ENCODE measurements at places on chromosomes 2 and 18. TPM values are rescaled to one million over a fixed set of nuclear protein-coding genes. Genes with fewer than 3 reads are reported as not detected.

DNA sequence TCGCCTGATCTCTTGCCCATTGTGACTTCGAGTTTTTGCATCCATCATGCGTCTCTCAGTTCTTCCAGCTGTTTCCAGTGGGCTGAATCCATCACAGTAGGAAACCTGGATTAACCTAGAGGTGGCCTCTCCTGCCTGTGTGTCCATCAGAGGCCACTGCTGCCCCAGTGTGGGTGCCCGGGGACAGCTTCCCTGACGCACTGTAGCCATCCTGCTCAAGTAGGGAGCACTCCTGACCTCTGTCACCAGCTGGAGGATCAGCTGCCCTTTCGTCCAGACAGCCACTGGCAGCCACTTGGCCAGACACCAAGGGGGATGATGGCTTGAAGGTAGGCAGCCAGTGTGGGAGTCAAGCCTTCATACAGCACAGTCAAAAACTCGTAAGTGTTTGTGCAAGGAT lies 36.9 kb upstream of the LBH start:
- DNase-seq = no peak
- H3K27me3 ChIP-seq = no peaks in the 10 kb centered on the region
- no peaks in the 10 kb centered on the region for H3K36me3 ChIP-seq
- no peak overlapping the region for H3K4me3 ChIP-seq
- H3K4me1 ChIP-seq = peaks cover 40% of the 10 kb centered on the region

- H3K36me3 ChIP-seq = no peaks in the 10 kb centered on the region
- DNase-seq = no peak
- H3K27me3 ChIP-seq = no peaks in the 10 kb centered on the region
- H3K4me3 ChIP-seq = no peak overlapping the region
- no peaks in the 10 kb centered on the region for H3K4me1 ChIP-seq
- H3K27ac ChIP-seq = no peak overlapping the region
Measured at GRCh38 chr2:24836206-24836605, 43.0 kb downstream of the CENPO start.

DNA sequence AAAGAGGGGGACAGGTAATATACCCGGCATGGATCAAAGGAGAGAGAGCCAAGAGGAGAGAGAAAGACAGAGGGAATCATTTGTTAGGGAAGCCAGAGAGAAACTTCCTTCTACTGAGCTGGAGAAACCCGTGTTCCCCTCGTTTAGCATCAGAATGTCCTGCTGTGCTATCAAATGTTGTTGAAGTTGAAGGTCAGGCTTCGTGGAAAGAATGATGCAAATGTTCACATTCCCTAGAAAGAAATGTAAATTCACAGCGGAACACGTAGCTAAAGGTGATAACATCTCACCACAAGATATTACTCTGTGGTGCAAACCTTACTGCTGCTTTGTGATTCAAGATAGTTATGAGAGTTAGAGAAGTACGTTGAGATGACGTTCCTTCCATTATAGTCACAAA lies 258.1 kb downstream of the LNPK start:
- H3K4me1 ChIP-seq = no peaks in the 10 kb centered on the region
- H3K4me3 ChIP-seq = no peak overlapping the region
- H3K36me3 ChIP-seq = no peaks in the 10 kb centered on the region
- H3K27me3 ChIP-seq = no peaks in the 10 kb centered on the region
- H3K27ac ChIP-seq = no peak overlapping the region

Gene IHH
- total RNA-seq = not detected

GRCh38 chr2:40639320-40639719 lies 187.4 kb upstream of the SLC8A1 start:
- H3K4me1 ChIP-seq = no peaks in the 10 kb centered on the region
- H3K36me3 ChIP-seq = no peaks in the 10 kb centered on the region
- H3K27ac ChIP-seq = no peak overlapping the region
- DNase-seq = no peak
- no peaks in the 10 kb centered on the region for H3K27me3 ChIP-seq
- H3K4me3 ChIP-seq = no peak overlapping the region

DNA sequence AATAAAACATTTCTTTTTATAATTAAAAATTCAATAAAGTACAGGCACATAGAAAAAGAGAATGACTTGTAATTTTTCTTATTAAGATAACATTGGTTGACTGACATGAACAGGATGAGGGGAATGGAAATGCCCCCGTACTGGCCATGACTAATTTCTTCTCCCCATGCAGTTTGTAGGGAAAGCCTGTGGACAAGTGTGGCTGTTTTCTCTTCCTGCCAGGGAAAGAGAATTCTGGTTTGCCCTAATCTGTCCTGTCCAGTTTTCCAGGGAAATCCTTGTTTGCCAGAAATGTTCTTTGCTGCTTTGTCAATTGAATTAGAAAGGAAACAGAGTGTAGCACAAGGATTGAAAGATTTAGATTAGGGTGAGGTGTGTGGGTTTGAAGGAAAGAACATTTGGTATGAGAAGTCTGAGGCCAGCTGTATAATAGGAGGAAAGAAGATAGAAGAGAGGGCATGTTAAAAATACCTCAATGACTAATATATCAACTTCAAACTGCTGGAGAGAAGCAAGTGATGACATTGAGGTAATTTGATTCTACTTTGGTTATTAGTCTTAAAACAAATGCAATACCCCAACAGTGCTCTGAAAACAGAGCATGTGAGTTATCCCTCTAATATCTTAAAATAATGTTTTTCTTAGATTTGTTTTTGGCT lies 593.9 kb upstream of the ZNF804A start:
- peaks cover 15% of the 10 kb centered on the region for H3K4me1 ChIP-seq
- no peak for DNase-seq
- H3K27me3 ChIP-seq = no peaks in the 10 kb centered on the region
- no peak overlapping the region for H3K4me3 ChIP-seq
- peak overlapping the region; percentile 92 for H3K27ac ChIP-seq
- H3K36me3 ChIP-seq = no peaks in the 10 kb centered on the region
